ENCODE measurements at places on chromosomes 1 and 21. TPM values are rescaled to one million over a fixed set of nuclear protein-coding genes. Genes with fewer than 3 reads are reported as not detected.

The AGO4 gene
- 20.6 TPM for total RNA-seq

The SLAMF8 gene
- total RNA-seq = 4.5 TPM

The PLCH2 gene
- 0.09 TPM for total RNA-seq

DNA sequence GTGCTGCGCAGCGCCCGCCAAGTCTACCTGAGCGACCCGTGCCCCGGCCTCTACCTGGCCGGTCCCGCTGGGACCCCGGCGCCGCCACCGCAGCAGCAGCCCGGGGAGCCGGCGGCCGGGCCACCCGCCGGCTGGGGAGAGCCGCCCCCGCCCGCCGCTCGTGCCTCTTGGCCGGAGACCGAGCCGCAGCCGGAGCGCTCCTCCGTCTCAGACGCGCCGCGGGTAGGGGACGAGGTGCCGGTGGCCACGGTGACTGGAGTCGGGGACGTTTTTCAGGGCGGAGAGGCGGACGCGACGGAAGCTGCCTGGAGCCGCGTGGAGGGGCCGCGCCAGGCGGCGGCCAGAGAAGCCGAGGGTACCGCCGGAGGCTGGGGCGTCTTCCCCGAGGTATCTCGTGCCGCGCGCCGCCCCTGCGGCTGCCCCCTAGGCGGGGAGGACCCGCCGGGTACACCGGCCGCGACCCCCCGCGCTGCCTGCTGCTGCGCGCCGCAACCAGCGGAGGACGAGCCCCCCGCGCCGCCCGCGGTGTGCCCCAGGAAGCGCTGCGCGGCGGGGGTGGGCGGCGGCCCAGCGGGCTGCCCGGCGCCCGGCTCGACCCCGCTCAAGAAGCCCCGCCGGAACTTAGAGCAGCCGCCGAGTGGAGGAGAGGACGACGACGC lies 646 bp downstream of the IER5 start:
- no peak for DNase-seq

- no peak for DNase-seq
These were observed 7.5 kb upstream of the LORICRIN start for GRCh38 chr1:153251988-153252387.

DNA sequence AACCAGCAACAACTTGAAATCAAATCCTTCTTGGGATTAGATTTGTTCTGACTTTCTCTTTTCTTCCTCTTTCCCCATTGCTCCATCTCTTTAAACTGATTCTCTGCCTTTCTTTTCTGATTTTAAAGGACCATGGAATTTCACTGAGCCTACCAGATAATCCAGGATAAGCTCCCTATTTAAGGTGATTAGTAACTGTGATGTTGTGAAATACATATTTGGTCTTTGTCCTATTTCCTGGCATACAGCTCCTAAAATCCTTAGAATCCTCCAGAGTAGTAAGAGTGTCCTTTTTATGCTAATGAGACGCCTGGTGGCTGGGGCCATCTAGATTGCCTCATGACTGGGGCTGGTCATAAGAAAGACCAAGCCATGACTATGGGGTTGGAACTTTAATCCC lies 236.9 kb downstream of the USP25 start:
- DNase-seq = no peak

DNA sequence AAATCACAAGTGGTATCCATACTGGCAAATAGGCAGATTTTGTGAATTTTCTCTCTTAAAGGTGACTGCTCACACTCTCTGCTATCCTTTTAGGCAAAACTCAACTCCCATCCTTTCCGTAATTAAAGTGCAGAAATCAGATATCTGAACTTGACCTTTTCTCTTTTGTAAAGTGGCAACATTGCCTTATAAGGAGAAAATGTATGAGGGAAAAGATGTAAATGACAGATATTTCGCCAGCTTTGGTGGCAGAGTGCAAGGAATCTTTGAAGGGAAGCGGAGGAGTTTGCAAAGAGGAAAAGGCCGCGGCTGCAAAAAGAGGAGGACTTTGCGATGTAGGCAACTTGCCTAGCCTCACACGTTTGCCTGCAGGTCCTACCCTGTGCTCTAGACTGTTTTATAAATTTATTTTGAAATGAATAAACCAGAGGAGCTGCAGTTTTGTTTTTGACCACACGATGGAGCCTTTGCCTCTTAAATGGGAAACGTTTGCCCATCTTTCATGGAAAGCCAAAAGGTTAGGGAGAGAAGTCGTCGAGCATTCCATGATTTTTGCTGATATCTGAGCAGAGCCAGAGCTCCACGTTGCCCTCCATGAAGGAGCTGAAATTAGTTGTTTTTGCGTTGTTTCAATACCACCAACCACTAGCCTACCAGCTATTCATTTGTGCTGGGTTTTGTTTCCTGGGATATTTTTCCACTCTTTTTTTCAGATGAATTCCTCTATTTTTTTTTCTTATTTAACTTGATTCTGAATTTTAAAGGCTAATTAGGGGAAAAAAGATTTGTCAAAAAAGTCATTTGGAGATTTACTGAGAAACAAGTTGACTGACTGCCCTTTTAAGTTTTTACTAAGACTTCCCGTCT lies 242.3 kb downstream of the LMX1A start:
- DNase-seq = peak; percentile 13
